ENCODE measurements at places on chromosomes 5 and 9. TPM values are rescaled to one million over a fixed set of nuclear protein-coding genes. Genes with fewer than 3 reads are reported as not detected.

Gene HTR4
- total RNA-seq, result 0.07 TPM

Gene PRR16
- 7.7 TPM for total RNA-seq

Gene MYO10
- 58.3 TPM for total RNA-seq

Gene IFNB1
- not detected for total RNA-seq

Gene FLT4
- total RNA-seq, result 0.33 TPM

Gene CDC20B
- 0.07 TPM for total RNA-seq

Gene IRX2
- total RNA-seq, result 0.69 TPM

Gene TGFBI
- 2,858 TPM for total RNA-seq

Gene SMIM15
- 78.7 TPM for total RNA-seq

Gene TICAM2
- 4.3 TPM for total RNA-seq

Gene ROPN1L
- 0.36 TPM for total RNA-seq

Gene BRINP1
- 8.9 TPM for total RNA-seq

Gene SPINK9
- not detected for total RNA-seq

Gene IL31RA
- 0.76 TPM for total RNA-seq

Gene SPOCK1
- 305 TPM for total RNA-seq

Gene POU5F2
- 1.2 TPM for total RNA-seq

Gene GMCL2
- total RNA-seq, result not detected

Gene NINJ1
- 36.2 TPM for total RNA-seq

Gene GNA14
- total RNA-seq, result 6.3 TPM

Gene DENND4C
- 64.9 TPM for total RNA-seq

Gene ADRA1B
- total RNA-seq, result 0.26 TPM

Gene WNK2
- not detected for total RNA-seq

Gene MGAT1
- total RNA-seq, result 103 TPM

Gene TAF1L
- under 0.01 TPM for total RNA-seq

Gene FBXL7
- 6.3 TPM for total RNA-seq

Gene UBE2QL1
- total RNA-seq, result 0.03 TPM

Gene BARHL1
- not detected for total RNA-seq

Gene C9orf153
- 0.98 TPM for total RNA-seq

Gene GPRIN1
- 2.9 TPM for total RNA-seq

Gene ELOVL7
- not detected for total RNA-seq

Gene KCNN2
- total RNA-seq, result 0.17 TPM

Gene C8G
- 0.72 TPM for total RNA-seq

Measured in smooth muscle cell of the pulmonary artery (primary cell).